Activated CD4-positive, CD25-positive, alpha-beta regulatory T cell (primary cell): ENCODE measurements at places on chromosomes 5 and 9.

- no peak for DNase-seq
Observed at GRCh38 chr5:100110497-100110896, 424.7 kb upstream of the FAM174A start.

DNA sequence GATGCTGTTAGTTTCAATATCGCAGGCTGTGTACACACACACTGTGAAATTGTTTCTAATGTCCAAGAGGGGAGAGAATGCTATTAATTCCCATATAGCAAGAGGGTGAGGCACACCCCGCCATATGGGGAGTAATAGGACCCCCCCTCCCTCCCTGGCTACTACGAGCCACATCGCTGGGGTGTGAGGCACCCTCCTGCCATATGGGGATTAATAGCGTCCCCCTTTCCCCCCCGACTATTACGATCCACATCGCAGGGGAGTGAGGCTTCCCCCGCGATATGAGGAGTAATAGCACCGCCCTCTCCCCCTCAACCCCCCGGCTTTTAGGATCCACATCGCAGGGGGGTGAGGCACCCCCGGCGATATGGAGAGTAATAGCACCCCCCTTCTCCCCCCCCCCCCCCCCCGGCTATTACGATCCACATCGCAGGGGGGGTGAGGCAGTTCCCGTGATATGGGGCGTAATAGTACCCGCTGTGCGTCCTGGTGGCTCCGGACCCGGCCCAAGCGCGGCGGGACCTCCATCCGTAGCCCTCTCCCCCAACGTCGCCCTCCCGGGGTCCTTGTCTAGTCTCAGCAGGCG, 494 bp upstream of the STK32A start:
- DNase-seq, result no peak

DNA sequence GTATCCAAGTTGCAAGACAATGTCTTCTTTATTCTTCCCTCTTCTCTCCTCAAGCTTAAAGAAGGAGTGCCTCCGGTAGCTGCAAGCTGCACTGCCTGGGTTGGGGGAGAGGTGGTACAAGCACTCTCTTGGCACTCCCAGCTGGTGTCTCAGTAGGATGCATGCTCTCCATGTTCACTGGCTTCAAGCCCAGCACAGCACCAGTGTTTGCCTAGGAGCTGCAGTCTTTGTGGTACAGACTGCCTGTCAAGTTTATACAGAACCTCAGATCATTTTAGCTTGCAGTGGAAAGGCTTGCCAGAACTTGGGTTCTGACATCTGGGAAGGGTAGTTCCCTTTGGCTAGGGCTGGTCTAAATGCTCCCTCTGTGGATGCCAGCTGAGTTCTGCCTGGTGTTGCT, 505.6 kb downstream of the MAN2A1 start:
- DNase-seq, result no peak

- no peak for DNase-seq
Observed at GRCh38 chr5:76221311-76221710, 138.1 kb downstream of the SV2C start.

DNA sequence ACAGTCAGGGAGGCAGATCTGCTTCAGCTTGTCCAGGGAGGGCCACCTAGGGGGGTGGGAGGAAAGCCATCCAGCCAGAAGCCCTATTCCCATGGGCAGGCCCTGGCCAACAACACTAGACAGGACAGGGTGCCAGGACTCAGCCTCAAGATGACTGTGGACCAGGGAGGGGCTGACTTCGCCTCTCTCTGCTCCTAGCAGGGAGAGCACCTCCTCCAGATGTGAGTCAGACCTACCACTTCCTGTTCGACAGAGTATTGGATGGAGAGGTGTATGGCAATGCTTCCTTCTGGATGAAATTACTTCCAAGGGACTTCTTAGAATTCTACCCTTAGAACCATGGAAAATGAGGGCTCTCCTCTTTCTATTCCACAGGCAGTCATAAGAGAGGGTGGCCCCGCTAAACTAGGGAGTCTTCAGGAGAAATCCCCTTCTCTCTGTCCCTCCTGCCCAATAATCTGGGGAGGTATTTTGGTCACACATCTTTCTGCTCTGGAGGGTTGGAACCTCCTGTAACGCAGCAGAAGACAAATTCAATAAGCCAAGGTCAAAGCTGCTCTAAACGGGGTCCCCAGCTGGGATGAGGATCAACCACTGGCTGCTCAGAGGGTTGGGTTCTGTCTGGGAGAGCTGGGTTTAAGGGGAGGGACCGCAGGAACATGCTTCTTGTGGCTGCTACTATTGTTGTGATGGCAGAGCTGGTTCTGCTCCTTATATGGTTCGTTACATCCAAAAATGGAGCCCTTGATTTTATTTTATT, 23.2 kb upstream of the RCL1 start:
- DNase-seq, result no peak

DNA sequence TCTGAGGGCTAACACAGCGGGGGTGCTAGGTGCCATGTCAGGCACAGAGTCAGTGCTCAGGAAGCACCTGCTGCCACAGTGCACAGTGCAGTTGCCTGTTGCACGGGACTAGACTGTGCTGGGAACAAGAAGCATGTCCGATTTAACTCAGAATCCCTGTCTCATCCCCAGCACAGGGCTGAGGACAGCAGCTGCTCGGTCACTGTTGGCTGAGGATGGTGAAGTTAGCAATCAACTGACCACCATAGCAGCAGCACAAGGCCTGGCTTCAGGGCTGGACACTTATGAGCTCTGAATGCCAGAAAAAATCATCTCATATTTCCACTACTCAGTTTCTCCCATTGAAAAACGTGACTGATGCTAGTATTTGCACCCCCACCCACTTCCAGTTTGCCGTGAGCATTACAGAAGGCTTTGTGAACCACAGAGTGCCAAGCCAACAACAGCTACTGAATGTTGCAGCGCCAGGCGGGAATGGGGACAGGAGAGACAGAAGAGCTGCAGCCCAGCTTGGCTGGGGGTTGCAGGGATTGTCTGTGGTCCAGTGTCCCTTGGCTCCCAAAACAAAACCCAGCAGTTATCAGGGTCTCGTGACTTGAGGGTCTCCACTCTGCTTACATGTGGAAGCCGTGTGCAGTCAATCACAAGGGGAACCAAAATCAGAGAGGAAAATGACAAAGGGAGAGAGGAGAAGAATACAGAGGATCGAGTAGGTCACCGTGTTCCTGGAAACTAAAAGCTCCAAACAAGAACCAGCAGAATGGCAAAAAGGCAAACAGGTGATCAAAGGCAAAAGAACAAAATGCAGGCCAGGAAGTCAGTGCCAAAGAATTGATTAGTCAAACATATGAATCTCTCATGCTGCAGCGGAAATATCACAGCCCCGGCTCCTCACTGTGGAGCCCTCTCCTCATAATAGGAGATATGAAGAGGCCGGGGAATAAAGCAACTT, 155.6 kb downstream of the CRB2 start:
- DNase-seq, result no peak

- DNase-seq, result no peak
Observed at GRCh38 chr5:135141303-135142268, 107.6 kb upstream of the PITX1 start.

DNA sequence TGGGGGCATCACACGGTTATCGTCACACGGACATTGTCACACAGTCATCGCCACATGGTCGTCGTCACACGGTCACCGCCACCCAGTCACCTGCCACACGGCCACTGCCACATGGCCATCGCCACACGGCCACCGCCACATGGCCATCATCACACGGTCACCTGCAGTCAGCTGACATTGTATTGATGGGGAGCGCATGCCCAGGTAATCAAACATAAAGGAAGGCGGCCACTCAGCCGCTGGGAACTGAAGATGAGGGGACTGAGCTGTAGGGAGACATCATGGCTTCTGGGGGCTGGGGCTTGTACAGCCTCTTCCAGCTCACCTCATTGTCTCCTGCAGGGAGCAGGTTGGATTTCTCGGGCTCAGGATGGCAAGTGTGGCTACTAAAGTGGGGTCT, 49.2 kb downstream of the MRPL36 start:
- DNase-seq, result no peak

DNA sequence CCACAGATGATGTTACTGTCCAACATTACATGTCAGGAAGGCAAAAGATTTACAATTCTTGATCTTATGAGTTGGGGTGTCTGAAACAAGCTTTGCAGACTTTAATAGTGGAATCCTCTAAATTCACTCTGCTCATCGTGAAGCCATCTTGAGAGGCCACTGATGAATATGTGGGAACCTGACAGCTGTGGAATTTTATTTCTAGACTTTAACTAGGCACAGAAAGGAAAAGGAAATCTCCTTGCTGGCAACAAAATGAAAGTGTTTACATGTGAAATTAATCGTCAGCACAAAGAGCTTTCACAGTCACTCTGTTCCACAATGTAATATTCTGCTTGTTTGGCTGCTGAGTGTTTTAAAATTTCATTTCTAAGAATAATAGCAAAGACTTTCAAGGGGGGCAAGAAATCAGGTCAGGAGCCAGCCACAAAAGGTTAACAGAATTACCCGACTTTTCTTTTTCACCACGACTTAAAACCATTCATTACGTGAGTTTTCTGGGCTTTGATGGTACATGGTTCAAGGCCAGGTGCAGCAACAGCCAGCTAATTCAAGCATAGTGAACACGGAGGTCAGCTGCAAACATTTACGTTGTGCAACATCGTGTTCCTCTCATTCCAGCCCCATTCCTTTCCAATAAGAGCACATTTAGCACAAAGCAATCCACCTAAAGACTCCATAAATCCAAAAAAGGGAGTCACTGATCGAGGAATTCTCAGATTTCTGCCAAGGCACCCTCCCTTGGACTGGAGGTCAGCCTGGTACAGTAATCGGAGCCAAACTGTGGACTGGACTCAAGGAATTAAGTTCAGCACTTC, 14.6 kb downstream of the NREP start:
- DNase-seq, result no peak

GRCh38 chr9:97873425-97873824, 20.4 kb downstream of the FOXE1 start:
- DNase-seq, result no peak

DNA sequence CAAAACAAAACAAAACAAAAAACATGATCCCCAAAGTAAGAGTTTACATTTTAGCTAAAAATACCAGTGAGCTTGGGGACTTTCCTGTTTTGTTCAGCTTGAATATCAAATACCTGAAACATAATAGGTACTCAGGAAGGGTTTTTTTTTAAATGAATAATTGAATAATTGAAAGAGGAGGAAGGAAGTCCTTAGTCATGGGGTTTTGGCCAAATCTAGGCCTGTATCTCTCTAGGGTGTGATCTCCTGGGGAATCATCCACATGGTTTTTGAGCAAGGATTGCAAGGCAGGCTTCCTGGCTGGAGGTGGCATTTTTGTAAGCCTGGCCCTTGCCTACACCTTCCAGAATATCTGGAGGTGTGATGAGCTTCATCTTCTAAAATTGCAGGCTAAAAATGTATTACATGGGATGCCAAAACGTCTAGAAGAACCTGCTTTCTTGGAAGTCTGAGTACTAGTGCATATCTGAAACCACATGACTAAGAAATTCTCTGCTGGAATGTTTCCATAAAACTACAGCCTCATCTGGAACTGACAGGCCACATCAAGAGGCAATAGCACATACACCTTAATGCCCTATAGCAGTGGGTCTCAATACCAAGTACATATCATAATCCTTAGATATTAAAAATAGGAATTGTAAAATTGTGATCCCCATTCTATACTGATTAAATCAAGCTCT, 10.4 kb downstream of the C9 start:
- no peak for DNase-seq

GRCh38 chr9:133964463-133964862, 27.7 kb downstream of the VAV2 start:
- no peak for DNase-seq

- no peak for DNase-seq
Observed at GRCh38 chr9:16337322-16338029, 533.0 kb downstream of the BNC2 start.

DNA sequence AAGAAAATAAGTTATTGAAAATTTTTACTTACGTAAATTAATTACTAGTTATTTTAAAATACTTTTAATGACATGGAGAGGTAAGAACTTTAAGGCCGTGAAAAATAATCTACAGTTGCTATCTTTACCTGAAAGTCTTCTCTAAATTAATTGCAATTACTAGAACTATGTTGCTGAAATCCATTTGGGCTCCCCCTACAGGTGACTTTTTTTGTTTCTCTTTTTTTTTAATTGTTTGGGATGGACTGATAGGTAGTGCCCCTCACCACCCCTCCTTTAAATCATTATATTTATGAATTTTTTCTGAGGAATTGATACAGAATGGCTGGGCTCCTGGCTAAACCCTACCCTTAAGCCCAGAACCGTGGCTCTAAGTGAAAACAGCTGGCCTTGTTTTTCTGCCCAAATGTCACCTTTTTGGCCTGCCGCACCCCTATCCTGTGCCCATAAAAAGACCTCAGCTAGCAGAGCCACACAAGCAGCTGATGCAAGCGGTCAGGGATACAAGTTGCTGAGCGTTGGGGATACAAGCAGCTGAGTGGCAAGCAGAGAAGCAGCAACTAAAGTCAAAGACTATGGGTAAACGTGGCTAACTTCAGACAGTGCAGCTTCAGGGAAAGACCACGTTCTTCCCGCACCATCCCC, 315.2 kb upstream of the ACO1 start:
- DNase-seq, result no peak

DNA sequence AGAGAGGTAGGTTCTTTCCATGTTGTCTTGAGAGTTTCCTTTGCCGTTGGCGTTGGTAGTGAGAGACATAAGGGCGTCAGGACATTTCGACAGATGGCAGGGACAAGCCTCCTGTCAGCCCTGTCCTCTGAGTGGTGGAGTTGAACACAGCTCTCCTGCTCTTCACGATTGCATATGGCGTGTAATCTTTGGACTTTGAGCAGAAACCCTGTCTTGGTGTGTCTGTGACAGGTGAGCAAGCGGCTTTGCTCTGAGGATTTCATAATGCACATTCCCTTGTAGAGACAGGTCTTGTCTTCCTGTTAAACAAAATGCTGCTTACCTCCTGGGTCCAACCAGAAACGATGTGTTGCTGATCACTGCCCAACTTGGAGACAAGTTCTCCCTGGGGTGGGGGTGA, 146.5 kb downstream of the NXNL2 start:
- DNase-seq, result no peak

DNA sequence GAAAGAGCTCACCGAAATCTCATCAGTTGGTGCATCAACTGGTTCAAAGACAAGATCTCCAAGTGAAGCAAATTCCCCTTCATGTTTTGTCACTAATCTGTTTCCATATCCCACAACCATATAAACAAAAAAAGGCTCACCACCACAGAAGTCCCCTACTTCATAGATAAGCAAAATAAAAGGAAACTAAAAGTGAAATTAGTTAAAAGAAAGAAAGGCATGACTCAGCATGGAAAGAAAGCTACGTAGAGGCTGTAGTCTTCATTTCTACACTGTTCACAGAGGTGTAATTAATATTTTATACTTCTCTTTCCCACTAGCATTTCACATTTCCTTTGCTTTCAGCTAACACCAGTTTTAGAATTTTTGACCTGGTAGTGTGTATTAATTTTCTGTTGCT, 208.0 kb downstream of the CYLC2 start:
- no peak for DNase-seq

- DNase-seq, result no peak
Observed at GRCh38 chr9:95627802-95628201, 111.0 kb upstream of the PTCH1 start.

DNA sequence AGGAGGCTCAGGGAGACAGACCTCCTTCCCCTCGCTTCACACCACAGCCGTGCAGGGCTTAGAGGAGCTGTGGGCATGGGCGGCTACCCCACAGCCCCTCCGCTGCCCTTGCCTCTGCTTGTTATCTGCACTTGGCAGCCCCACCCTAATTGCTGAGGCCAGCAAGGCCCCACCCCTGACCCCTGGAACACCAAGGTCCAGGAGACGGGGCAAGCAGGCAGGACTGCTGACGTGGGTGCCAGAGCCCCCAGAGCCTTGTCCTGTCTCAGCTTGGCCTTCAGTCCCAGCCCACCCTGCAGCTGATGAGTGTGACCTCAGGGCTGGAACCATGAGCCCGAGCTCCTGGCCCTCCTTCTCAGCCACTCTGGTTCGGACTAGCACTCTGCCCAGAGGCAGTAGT, 29.1 kb upstream of the NEURL1B start:
- no peak for DNase-seq

- DNase-seq, result no peak
Observed at GRCh38 chr5:101991486-101991885, 304.6 kb downstream of the SLCO4C1 start.
